Smooth muscle cell of bladder (primary cell): ENCODE measurements at places on chromosomes 7 and 10. TPM values are rescaled to one million over a fixed set of nuclear protein-coding genes. Genes with fewer than 3 reads are reported as not detected.

Gene OPALIN
- total RNA-seq, result not detected in 2 replicates

Gene KLF14
- 0.09 TPM in 1 of 2 replicates, not detected in the other for total RNA-seq

Gene CLCN1
- 0.09 and 0.14 TPM in 2 replicates for total RNA-seq

Gene INA
- total RNA-seq, result 0.18 and 0.28 TPM in 2 replicates

Gene RBP4
- 0.37 TPM in 1 of 2 replicates, not detected in the other for total RNA-seq

Gene ERCC6
- 16.1 and 17.1 TPM in 2 replicates for total RNA-seq

Gene STOX1
- 0.14 and 0.18 TPM in 2 replicates for total RNA-seq
